ENCODE measurements at places on chromosomes 2 and 18.

DNA sequence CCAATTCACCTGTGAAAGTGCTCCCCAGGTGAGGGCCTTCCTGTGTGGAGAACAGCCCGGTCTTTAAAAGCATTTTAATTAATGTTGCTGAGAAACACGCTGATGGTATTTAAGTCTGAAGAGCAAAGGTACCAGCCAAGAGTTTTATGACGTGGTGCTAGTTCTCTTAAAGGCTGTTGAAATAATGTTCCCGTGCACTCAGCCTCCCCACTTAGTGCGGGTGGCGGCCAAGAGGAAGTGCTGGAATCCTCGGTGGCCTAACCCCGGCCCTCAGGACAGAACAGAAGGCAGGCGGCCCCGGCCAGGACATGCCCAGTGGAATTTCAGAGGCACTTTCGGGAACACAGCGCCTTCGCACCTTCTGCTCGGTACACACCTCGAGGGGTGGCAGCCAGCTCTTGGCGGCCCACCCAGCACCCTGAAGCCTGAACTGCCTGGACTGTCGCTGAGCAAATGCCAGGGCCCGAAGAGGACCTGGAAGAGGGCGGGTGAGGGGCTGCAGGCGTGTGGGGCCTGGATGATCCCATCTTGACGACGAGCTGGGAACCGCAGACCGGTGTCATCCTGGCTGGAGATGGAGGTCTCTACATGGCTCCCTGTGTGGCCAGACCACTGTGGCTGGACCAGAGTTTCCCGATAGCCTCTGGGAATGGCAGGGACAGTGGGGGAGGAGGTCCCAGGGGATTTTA lies 142.9 kb downstream of the ASB1 start:
- DNase-seq, result no peak

DNA sequence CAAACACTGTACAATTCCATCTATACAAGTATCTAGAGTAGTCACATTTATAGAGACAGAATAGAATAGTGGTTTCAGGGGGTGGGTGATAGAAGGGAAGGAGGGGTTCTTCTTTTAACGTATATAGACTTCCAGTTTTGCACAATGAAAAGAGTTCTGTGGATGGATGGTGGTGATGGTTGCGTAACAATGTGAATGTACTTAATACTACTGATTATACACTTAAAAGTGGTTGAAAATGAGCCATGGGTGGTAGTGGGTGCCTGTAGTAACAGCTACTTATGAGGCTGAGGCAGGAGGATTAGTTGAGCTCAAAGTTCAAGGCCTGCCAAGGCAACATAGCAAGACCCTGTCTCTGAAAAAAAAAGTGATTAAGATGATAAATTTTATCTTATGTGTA lies 85.8 kb downstream of the SETBP1 start:
- DNase-seq, result no peak

DNA sequence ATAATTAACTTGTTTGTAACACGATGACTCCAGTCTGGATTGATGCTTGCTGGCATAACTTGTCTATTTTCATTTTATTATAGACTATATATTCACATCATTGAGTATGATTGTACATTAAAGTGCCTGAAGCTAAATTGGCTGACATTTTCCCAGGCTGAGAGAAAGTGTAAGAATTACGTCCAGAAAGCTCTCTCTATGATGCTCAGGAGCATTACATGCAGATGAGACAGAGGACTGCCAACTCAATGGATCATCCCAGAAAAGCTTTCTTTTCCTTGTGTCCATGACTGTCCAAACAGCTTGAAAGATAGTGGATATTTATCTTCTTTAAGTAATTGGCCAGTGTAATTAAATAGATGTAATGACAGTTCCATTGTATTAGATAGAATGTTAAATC lies 1372.2 kb upstream of the TMEFF2 start:
- DNase-seq, result no peak

DNA sequence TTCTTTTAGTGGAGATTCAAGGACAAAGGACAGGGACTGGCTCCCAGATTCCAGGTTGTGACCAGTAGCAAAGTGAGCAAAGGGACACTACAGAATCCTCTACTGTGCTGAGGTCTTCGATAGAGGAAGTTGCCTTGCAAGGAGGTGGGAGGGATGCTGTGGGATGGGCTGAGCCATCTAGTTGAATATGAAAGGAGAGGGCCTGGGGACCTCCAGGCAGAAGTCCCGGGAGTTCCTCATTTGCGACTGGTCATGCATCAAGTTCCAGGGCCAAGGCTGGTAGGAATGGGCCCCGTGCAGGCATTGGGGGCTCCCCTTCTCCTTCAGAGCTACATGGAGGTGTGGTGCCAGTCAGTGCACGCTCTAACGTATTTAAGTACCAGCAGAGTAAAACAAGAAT lies 12.6 kb upstream of the PROM2 start:
- DNase-seq, result no peak

- DNase-seq, result no peak
Measured at GRCh38 chr2:128501700-128502099, 183.0 kb upstream of the HS6ST1 start.

GRCh38 chr2:40208463-40208862 lies 243.4 kb downstream of the SLC8A1 start:
- DNase-seq, result no peak

DNA sequence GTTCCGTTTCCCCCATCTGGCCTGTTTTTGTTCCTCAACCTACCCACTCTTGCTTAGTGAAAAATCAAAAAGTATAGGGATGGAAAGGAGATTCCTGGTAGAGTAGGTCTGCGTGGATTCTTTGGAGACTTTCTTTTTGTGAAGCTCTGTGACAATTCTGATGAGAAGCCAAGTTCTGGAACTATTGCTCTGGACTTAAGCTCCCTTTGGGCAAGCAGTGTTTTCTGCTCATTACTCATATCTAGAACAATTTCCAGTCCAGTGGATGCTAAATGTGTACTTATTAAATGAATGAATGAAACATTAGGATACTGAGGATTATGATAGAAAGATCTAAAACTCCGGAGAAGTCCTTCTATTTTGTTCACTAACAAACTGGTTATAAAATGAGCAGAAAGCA lies 76.5 kb downstream of the SOCS6 start:
- DNase-seq, result no peak

GRCh38 chr18:58476516-58477256 lies 152.2 kb downstream of the ALPK2 start:
- DNase-seq, result no peak

DNA sequence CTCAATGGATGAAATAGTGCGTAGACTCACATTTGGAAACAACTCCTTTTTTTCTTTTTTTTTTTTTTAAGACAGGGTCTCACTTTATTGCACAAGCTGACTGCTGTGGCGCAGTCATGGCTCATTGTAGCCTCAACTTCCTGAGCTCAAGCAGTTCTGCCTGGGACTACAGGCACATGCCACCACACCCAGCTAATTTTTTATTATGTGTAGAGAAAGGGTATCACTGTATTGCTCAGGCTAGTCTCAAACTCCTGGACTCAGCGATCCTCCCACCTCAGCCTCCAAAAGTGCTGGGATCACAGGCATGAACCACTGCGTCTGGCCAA lies 17.4 kb downstream of the HAT1 start:
- no peak for DNase-seq

DNA sequence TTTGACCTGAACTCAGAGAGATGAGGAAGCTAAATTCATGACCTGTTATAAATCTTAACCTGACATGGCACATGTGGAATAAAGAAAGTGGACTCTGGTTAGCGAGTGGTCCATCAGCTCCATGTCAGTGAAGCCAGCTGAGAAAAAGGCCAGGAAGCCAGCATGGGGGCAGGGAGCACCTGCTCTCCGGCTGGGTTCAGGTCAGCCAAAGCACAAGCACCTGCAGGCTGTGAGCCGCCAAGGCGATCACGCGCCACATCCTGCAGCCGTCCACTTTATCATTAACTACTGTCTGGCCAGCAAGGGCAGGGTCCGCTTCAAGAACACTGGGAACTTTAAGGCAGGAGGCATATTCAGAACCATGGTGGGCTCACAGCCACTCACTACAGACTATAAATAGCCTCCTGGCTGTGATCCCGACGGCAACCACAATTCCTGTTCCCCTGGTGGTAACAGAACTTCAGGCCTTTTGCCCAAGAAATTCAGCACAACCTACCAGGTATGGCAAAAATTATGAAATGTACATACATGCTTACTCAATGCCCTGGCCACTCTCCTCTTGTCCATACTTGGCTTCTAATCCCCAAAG lies 35.5 kb downstream of the ACVR1 start:
- DNase-seq, result no peak

- DNase-seq, result no peak
Measured at GRCh38 chr18:79855147-79855933, 57.6 kb downstream of the KCNG2 start.

DNA sequence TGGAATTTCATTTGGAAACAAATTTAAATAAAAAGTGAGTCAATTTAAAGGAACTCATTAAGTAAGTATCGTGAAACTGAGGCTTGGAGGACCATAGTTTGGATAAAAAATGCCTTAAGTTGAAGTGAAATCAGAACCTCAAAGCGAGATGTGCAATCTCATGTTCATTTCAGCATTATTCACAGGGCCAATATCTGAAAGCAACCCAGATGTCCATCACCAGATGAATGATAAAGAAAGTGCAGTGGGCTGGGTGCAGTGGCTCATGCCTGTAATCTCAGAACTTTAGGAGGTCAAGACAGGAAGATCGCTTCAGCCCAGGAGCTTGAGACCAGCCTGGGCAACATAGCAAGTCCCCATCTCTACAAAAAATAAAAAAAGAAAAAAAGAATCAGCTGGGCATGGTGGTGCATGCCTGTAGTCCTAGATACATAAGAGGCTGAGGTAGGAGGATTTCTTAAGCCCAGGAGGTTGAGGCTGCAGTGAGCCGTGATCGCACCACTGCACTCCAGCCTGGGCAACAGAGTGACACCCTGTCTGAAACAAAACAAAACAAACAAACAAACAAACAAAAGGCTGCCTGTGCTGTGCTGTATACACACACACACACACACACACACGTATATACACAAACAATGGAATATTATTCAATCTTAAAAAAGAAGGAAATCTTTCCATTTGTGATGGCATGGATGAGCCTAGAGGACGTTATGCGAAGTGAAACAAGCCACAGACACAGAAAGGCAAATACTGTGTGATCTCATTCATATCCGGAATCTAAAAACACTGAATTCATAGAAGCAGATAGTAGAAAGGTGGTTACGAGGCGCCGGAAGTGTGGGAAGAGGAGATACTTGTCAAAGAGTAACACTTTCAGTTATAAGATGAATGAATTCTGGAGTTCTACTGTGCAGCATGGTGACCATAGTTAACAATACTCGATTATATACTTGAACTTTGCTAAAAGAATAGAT lies 14.5 kb downstream of the SH3RF3 start:
- no peak for DNase-seq

DNA sequence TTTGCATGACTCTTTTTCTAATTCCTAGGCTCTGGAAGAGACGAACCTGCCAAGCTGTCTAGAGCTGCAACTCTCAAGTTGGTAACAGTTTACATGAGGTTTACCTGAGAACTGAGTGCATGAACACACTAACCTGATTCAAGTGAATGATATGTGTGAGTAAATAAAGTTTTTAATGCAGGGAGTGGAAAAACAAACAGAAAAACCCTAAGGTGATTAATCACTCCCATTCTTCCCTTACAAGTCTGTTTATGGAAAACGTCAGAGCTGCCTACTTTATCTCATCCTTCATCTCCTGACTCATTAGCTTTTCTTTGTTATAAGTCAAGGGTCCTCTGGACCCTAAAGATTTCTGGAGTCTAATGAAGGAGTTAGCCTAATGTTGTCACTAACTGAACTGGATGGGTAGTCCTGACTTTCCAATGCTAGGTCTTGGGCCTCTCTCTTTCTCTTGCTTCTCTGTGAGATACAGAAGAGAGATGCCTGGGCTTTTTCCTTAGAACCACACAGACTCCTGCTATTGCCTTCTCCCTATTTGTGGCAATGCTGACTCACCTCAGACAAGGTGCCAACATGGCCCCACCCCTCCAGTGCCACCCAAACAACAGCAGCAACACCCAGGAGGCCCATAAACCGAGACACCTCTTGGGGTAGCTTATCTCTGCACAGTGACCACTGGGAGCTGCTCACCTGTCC lies 952.4 kb downstream of the EPHA4 start:
- no peak for DNase-seq

DNA sequence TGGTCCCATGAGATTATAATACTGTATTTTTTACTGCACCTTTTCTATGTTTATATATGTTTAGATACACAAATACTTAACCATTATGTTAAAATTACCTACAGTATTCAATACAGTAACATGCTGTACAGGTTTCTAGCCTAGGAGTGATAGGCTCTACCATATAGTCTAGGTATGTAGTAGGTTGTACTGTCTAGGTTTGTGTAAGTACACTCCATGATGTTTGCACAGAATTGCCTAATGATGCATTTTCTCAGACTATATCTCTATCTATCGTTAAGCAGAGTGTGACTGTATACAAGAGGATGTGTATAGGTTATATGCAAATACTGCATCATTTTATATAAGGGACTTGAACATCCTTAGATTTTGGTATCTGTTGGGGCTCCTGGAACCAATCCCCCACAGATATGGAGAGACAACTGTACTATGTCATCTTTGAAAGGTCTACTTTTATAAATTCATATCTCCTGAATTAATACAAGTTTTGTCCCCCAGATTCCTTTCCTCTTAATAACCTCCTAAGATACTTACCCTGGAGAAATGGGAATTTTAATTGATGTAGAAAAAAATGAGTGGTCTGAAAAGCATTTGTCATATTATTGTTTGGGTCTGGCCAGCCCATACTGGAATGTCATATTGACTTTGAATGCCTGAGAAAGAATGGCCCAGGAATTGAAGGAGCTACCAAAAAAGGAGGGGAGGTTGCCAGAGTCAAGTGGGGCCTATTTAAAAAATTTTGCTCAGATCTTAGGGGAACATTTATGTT lies 36.6 kb downstream of the EHBP1 start:
- DNase-seq, result no peak

DNA sequence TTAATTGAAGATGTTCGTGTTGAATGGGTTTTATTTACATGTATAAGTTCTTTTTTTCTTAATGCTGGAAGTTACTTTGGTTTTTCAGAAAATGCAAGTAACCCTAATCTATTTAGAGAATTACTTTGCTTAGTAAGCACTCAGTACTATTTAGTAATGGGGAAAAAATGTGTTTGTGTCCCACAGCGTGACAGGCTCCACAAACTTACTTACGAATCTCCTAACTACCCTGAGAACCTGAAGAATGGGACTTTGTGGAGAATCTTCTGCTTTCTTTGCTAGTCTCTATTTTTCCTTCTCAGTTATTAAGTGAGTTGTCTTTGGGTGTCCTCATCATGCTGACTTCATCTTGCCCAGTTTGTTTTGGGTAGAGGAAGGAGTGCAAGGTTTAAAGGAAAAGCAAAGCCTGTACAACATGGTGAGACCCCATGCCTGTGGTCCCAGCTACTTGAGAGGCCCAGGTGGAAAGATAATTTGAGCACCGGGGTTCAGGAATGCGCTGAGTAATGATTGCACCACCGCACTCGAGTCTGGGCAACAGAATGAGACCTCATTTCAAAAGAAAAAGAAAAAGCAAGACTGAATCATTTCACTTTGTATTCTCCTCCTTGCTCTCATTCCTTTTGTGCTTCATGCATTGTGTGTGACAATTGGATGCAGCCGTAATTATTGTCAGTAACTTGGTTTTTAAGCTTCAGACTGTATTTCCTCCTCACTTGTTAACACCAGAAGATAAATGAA lies 10.2 kb downstream of the NEDD4L start:
- no peak for DNase-seq

Data from stimulated activated naive CD4-positive, alpha-beta T cell (primary cell).